ENCODE measurements at places on chromosomes 16 and 17.

- no peak for DNase-seq
Observed at GRCh38 chr17:34763728-34764665, 184.6 kb downstream of the TMEM132E start.

DNA sequence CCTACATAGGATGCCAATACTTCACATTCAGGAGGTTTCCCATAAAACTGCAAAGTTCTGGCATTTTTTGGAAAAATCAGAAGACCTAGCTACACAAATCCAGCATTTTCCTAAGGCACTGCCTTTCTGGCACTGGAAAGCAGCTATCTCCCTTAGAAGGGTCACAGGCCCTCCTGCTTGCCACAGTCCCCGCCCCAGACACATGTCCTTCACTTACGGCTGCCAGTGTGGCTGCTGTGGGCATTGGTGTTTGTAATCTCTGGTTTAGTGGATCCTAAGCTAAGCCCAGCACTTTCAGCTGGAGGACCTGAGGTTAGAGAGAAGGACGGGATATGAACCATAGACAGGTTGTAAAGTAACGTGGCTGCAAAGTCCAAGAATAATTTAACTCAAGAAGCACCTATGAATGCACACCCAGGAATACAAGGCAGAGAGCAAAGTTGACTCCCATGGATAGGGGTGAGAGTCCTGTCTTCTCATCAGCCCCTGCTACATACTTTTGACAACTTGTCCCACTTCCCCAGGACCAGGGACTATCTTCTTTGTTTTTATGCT, 100.0 kb downstream of the XYLT1 start:
- DNase-seq: no peak

DNA sequence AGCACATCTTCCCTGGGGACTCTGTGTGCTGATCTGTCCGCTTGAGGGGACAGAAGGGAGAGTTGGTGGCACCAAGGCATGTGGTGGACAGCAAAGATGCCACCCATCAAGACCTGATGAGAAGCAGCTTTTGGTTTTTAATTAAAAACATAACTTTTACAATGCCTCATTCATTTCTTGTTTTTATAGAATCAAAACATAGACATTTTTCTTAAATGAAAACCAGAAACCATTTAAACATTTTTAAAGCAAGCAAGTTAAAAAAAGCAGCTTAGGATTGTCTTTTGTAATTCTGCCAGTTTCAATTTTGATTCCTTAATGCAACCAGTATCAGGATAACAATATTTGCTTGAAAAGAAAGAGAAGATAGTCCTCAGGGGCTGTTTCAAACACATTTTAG, 123.7 kb upstream of the AXIN2 start:
- DNase-seq: no peak

DNA sequence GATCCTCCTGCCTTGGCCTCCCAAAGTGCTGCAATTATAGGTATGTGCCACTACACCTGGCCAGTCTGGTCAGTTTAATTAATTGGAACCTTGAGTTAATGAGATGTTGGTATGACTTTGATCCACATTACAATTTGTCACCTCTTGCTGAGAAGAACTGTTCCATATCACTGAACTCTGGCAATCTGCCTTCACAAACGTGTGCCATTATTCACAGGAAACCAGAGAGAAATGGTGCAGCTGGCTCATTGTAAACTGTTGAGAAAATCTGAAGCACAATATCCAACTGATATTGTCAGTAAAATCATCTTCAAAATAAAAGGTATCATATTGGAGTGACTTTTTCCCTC, 39.3 kb upstream of the YPEL2 start:
- no peak for DNase-seq

DNA sequence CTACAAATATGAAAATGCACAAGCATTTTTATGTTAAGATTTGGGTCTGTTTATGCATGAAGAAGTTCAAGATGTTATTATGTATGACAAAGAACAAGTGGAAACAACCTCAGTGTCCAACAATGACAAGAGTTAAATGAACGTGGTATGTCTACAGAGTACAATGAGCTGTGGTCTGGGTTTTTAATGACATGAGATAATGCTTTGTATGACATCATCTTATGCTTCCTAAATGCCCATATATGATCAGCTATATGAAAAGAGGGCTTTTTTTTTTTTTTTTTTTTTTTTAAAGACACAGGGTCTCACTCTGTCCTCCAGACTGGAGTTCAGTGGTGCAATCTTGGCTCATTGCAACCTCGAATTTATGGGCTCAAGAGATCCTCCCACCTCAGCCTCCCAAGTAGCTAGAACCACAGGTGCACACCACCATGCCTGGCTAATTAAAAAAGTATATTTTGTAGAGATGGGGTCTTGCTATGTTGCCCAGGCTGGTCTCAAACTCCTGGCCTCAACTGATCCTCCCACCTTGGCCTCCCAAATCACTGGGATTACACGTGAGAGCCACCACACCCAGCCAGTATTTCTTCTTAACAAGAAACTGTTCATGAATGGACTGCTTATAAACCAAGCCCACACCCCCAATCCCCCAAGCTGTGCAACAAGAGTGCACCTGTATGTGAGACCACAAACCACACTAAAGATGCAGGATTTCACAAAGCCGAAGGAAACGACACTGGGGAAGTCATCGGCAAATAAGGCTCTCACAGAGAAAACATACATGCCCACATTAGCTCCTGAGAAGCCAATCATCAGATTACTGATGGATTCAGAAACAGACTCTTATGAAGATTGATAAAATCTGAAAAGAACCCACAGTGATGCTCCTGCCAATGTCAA, 114.5 kb downstream of the CPPED1 start:
- no peak for DNase-seq

GRCh38 chr17:67183531-67183930, 61.5 kb downstream of the HELZ start:
- DNase-seq: no peak

- no peak for DNase-seq
Observed at GRCh38 chr16:64440421-64440831, 681.4 kb downstream of the CDH11 start.

Measured in HT-29 (cell line).